ENCODE measurements at places on chromosomes 2 and 18.
A peak's percentile ranks its signal among the peaks of the same experiment; 100 is the strongest.

DNA sequence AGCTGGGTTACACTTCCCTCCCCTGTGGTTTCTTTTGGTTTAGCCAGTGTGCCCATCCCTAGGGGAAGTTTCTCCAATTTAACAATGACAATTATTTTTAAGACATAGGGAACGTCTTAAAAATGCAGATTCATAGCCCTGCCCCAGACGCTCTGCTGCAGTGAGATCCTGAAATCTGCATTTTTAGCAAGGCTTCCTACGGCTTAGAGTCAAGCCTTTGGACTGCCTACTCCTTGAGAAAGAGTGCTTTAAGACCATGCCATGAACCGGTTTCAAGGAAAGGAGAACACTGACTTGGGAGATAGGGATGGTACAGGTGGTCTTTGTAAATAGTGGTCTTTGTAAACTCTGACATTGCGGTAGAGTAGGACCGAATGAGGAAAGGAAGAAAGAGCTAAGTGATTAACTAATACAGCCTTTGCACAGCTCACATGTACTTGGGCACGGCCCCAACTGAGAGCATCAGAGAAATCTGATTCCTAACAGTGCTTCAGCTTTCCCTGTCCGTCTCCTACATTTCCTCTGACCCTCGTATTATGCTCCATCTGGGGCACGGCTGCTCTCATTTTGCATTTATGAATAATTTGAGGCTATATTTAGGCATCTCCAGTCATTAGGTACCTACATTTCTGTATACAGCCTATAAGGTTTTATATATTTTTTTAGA is 217.6 kb upstream of the TANK start:
- no peak for DNase-seq

- no peak for DNase-seq
These were observed 85.5 kb downstream of the PTH2R start for GRCh38 chr2:208492069-208492468.

DNA sequence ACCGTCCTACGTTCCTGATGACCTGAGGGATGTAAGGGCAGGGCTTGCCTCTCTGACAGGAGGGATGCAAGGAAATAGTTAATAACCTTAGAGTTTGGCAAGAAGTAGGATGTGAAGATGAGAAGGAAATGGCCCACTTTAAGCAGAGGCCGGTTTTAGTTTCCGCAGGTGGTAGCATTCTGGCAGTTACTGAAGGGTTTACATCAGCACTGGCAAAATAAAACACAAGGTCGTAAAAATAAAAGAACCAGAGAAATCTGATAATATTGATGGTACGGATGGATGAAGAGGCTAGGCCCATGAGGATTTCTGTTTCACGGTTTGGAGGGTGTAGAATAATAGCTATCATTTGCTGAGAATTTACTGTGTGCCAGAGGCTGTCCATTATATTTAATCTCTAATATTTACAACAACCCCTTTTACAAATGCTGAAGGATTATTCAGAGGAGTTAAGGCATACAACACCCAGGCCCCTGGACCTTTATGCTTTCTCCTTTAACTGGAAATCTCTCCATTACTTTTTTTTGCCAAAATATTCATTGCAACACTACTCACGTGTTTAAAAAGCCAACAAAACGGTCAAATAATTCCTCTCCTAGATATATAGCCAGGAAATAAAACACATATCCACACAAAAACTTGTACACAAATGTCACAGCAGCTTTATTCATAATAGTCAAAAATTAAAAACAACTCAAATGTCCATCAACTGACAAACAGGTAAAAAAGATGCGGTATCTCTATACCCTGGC is 28.5 kb downstream of the DAPL1 start:
- DNase-seq: no peak

- no peak for DNase-seq
These were observed 471.8 kb upstream of the CWC22 start for GRCh38 chr2:180478883-180479282.

DNA sequence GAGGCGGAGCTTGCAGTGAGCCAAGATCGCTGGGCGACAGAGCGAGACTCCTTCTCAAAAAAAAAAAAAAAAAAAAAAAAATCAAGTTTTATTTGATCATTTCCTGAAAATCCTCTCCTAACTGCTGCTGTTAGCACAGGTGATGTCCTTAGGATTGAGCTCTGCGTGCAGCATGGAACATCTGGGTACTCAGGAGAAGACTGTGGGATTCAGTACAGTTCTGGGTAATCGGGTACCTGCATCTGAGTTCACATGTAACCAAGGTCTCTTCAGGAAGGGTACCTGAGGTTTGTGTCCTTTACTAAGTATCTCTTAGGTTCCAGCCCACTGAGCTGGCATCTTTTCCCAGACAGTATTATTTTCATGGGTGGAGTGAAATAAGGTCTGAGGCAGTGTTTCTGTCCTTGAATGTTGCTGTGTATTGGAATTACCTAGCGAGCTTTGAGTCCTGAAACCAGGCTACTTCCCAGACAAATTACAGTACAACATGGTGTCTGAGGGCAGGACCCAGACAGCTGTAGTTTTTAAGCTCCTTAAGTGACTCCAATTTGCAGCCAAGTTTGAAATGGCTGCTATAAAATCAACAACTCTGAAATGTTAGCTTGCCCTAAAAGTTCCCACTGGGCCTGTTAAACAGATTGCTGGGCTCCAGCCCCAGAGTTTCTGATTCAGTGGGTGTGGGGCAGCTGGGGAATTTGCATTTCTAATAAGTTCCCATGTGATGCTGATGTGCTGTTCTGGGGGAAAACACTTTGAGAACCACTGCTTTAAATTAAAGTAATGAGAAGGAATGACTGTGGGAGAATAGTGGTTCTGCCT is 120.5 kb downstream of the PMAIP1 start:
- DNase-seq: no peak

- DNase-seq: peak; percentile 41
These were observed 4.5 kb upstream of the SIX3 start for GRCh38 chr2:44936715-44937687.

- no peak for DNase-seq
These were observed 7.8 kb upstream of the SERPINB2 start for GRCh38 chr18:63879709-63880108.

DNA sequence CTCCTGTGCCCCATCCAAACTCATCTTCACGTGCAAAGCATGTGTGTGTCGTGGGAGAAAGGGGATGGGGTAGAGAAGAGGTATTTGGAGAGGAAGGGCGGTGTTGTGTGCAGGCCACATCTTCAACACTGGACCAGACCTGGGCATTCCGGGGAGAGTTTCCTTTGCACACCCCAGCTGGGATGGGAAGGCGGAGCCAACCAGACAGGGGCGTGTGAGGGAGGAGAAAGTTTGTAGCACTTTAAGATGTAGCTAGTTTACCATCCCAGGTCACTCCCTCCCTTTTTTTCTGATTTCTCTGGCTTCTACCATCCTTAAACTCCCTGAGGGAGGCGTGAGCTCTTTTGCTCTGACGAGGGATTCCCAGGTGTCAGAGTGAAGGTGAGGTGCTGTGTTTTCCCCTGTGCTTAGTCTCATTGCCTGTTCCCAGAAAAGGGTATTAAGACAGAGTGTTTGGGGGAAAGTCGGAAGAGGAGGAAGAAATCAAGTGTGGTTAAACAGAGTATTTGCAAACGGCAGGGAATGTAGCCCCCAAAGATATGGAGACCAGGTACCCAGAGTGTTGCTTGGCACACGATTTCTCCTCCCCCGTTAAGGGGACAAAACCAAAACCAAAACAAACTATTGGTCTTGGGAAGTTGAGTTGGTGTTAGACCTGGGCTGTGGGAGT is 1.6 kb downstream of the SETBP1 start:
- DNase-seq: no peak

- peak; percentile 38 for DNase-seq
These were observed 89.3 kb upstream of the OTOS start for GRCh38 chr2:240229603-240230235.

DNA sequence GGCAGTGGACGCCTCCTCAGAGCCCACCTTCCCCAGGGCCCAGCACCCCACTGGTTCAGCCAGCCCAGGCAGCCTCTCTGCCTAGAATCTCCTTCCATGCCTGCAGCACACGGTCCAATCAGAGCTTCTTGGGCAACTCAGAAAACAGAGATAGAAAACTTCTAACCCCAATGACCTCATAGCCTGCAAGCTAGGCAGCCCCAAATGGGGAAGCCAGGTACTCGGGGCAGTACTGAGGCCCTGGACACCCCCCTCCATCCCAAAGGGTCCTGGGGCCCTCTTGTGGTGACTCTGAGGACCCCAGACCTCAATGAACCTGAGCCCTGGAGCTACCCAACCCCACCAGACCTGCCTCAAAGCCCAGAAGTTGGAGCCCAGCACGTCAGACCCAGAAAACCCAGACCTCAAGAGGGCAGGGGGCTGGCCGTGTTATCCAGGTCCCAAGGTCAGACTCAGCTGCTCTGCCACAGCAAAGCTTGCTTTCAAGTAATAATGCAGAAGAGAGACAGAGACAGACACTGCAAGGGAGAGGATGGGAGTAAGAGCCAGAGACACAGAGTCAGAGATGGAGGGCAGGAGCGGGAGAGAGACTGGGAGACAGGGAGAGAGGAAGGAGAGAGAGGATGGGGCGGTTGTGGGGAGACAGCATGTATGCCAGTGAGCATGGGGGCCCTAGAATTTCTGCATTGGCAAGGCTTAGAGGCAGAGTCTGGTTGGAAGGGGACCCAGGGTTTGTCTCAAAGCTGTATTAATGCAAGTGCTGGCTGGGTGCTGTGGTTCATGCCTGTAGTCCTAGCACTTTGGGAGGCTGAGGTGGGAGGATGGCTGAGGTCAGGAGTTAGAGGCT is 28.2 kb downstream of the SERTAD2 start:
- DNase-seq: no peak

DNA sequence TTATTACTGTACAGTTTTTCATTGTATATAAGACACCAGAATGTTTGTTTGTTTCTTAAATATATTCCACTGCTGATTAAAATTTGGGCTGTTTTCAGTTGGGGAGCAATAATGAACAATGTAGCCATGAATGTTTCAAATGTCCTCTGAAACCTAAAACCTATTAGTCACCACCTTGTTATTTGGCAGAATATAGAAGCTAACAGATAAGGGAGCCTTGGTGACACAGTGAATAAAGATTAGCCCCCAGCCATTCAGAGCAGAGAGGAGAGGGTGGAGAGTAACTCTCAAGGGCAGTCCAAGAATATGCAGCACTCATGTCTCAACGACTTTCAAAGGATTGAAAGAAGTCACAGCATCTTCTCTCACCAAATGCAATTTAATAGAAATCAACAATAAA is 43.1 kb upstream of the ATP8B1 start:
- no peak for DNase-seq

DNA sequence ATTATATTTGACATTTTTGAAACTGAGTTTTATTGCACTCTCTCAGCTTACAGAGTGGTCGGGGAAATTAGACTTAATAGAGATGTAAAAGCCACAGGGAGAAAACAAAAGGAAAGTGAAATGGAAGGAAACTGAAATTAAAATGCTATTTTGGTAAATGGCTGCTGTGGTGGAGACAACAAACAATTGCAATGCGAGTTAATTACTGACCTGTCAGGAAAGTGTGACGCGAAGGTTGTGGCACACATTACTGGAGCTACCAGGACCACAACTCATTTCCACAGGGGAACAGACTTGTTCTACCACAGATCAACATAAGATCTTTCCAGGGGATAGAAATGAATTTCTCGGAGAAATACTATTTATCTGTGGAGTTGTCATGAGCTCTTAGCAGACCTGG is 19.5 kb downstream of the ARHGAP15 start:
- DNase-seq: no peak

DNA sequence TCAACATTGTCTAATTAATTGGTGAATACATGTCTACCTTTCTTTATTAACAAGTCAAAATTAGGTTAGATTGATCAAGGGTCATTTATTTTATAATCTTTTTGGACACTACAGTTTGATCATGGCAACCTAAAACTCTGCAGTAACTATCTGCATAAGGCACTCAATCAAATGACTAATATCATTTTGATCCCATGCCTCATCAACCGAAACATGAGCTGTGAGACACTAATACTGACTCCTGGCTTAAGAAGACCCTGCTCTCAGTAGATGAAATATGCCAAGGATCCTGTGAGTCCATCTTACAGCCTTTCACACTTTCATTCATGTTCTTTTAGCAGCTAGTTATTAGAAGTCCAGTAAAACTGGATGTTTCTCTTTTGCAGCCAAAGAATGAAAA is 169.4 kb upstream of the CAVIN2 start:
- DNase-seq: no peak

DNA sequence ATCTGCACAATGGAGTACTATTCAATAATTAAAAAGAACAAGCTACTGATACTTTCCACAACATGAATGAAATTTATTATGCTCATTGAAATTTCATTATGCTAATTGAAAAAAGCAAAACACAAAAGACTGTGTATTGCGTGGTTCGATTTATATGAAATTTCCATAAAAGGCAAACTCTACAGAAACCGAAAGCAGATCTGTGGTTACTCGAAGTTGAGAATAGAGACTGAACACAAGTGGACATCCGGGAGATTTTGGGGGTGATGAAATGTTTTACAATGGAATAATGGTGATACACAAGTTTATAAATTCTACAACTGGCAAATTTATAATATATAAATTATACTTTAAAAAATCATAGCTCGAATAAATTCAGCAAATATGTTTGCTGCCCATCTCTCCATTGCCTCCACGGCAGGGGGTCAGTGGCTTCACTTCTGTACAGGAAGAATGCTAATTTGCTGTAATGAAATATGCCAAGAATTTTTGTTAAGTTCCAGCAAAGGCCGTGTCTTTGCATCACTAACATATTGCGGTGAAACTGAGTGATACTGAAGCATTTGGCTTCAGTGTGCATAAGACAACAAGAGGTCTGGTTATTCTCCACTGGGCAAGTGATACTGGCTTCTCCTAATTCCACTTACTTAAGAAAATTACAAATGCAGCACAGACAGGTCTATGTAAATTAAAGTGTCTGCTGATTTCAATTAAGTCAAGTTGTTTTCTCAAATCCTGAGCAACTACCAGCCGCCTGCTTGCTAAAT is 96.7 kb downstream of the TMEM163 start:
- DNase-seq: no peak

DNA sequence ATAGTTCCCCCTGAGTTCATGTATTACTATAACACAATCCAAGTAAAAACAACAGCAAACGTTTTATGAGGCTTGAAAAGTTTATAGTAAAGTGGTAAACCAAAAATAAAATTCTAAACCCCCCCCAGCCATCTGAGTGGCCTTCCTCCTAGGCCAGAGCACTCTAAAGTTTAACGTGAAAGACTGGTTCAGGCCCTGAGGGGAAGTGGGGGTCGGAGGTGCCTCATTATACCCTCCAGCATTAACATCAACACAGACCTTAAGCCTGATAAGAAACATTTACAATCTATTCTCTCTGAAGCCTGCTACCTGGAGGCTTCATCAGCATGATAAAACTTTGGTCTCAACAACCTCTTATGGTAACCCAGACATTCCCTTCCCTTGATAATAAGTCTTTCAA is 29.0 kb upstream of the CNGA3 start:
- DNase-seq: no peak

GRCh38 chr18:616380-616995 is 19.7 kb downstream of the CLUL1 start:
- DNase-seq: peak; percentile 53

DNA sequence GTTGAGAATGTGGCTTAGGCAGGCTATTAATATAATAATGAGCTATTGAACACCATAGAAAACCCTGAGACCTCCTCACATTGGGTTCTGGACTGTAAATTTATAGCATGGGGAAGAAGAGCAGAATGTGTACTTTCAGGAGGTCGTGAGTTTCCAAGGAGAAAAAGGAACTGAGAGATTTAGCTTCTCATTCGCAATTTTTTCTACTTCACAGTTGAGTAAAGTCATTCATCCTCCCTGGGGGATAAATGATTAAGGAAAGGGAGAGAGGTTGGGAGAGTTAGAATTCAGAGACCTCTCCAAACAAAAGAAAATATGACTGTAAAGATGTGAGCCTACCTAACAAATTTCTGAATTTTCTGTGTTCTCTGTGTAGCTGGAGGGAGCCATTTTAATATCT is 205.8 kb upstream of the CYRIA start:
- DNase-seq: no peak

GRCh38 chr2:121768143-121768755 is 12.8 kb downstream of the TSN start:
- no peak for DNase-seq

Data from KBM-7 (cell line).